ENCODE measurements at places on chromosomes 16 and 17.
A peak's percentile ranks its signal among the peaks of the same experiment; 100 is the strongest.

- DNase-seq = peak; percentile 82
Measured at GRCh38 chr16:88854306-88855111, 2.2 kb downstream of the GALNS start.

- no peak for DNase-seq
Measured at GRCh38 chr17:77248216-77249114, 107.7 kb downstream of the SEC14L1 start.

GRCh38 chr17:59420901-59421300 lies 89.4 kb downstream of the YPEL2 start:
- no peak for DNase-seq

DNA sequence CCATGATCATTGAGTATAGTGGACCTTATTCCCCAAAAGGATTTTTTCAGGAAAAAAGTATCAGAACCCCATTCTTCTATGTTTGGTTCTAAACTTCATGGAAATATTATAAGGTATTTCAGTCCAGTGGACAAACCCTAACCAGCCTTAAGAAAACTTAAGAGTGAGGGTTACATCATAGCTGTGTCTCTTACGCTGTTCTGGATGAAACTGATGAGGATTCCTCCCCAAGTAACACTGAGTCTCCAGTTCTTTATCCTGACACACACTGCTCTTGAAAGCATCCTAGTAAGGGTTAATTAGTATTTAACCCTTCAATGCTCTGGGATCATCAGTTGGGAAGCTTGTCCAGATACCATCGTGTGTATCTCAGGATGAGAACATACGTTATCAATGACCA lies 5.0 kb downstream of the LYRM1 start:
- DNase-seq = no peak

DNA sequence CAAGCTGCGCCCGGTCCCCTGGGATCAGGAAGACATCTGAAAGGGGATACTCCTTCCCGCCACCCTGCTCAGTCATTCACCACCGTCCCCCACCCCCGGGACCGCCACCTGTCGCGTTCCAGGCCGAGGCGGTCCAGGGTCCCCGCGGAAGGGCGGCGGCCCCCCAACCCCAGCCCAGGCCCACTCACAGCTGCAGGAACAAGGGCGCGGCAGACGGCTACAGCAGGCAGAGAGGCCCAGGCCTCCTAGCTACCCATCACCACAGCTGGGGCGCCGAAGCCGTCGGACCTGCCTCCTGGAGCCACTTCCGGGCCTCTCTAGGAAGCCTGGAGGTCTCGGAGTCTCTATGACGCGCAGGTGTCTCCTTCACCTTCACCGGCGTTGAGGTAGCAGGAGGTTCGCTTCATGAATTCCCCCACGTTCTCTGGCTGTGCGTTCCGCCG lies at the start of gene SDR42E1:
TSS of gene SDR42E1 (minus strand) at position 272 of the 443 bp plus-strand sequence. CDS start 10,612 bp downstream, outside the sequence.
- DNase-seq = peak; percentile 78

DNA sequence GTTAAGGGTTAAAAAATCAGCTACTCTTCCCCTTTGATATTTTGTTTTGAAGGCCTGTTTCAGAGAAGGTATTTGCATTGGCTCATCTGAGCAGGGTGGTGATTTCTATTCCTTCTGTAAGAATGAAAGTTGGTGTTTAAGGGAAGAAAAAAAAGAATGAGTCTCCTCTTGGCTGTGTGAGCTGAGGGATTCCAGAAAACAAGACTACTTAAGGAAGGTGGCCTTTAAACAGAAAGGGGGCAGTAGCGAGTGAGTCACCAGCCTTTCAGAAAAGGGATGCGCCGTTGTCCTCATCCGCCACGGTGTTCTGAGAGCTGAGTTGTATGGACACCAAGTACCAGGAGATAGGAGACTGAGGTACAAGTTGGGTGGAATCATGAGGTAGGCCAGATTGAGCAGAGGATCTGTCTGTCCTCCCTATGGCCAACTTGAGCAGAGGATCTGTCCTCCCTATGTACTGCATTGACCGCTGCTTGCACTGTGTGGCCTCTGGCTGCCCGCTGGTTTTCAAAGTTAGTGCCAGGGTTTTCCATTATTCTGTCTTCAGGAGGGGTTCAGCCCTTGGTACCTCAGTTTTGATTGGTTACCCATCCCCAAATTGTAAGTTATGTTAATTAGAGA lies 8.2 kb downstream of the PRKCA start:
- DNase-seq = no peak
